ENCODE measurements at places on chromosomes 1 and 21.

DNA sequence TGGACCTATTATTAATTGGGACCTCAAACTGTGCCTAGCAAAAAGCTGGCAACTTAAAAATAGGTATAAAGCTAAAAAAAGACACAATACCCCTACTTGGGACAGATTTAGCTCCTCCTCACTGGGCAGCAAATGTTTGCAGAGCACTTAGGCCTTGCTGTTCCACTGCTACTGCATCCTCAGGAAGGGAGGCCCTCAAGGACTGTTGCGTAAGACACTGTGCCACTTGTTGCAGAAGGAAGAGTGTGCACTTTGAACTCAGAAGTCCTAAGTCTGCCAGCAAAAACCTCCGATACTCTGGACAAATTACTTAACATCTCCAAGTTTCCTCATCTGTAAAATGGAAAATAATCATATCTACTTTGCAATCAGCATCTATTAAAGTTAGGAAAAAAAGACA is 322.9 kb downstream of the BARHL2 start:
- no peak for DNase-seq

- DNase-seq = no peak
Measured at GRCh38 chr1:22074803-22075202, 22.3 kb downstream of the CDC42 start.

GRCh38 chr1:220789532-220790147 is 2.9 kb downstream of the MTARC1 start:
- peak; percentile 47 for DNase-seq

DNA sequence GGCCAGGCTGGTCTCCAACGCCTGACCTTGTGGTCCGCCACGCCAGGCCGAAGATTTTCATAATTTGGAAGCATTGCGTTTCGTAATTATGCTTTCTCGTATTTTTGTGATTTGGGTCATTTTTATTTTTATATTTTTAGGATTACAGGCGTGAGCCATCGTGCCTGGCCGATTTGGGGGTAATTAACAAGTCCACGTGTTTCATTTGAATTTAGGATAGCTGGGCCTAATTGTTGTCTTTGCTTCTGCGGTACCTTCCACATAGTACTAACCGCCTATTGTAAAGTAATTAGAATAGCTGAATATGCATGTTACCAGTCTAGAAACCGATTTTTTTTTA is 1.0 kb downstream of the RCC1 start:
- no peak for DNase-seq

GRCh38 chr1:119358636-119359035 is 9.9 kb upstream of the HAO2 start:
- DNase-seq = peak; percentile 4

DNA sequence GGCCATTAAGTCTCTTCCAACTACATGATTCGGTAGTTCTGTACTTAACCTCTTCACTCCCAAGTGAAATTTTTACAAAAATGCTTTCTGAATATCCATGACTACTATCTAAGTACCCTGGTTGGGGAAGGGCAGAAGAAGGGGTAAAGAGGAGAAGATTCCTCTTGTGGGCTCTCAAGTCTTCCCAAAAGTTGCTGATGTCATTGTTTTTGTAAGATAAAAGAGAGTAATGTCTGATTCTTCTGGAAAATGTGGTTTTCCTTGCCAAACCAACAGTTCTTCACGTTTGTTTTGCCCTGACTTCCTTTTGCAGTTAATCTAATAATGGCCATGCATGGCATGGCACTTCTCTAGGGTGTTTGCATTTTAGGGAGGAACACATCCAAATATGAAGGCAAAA is 34.7 kb upstream of the AK4 start:
- no peak for DNase-seq

GRCh38 chr1:20574686-20575540 is 14.0 kb upstream of the CDA start:
- peak; percentile 52 for DNase-seq

DNA sequence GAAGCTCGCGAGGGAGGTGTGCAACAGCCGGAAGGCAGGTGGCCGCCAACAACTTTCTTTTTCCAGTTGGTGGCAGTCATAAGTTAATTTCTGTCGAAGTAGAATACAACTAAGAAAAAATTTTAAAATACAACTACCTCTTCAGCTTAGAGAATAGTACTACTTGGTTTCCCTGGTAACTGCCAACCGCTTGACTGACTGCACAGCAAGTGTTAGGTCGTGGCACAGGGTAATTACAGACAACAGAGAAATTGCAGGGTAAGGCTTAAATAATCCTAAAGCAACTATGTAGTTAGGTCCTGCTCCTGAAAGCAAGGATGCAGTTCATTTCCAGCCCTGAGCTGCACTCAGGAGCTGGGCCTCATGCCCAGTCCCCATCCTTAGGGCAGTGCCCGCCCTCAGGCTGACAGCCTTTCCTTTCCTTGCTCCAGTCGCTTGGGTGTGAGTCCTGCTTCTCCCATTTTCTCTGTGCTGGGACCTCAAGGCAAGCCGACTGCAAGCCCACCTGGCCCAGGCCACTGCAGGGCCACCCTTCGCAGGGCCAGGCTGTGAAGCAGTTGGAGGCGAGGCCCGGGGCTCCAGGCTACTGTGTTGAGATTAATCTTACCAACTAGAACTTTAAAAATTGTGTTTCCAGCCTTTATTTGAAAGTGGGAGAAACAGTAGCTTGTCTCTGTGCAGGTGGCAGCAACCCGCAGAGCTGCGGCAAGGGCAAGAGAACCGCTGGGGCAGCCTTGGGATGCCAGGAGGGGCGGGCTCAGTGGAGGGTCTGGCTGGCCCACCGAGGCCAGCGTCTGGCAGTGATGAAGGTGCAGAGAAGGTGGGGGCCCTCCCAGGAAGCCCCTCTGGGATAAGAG is 148.3 kb downstream of the PCBP3 start:
- DNase-seq = no peak

- DNase-seq = no peak
Measured at GRCh38 chr1:17207540-17207939, 2.6 kb downstream of the PADI1 start.

- no peak for DNase-seq
Measured at GRCh38 chr1:64599242-64599641, 129.3 kb downstream of the CACHD1 start.

Data from fibroblast of gingiva (primary cell).